Dermis microvascular lymphatic vessel endothelial cell (primary cell): ENCODE measurements at places on chromosomes 5 and 9. TPM values are rescaled to one million over a fixed set of nuclear protein-coding genes. Genes with fewer than 3 reads are reported as not detected.

- DNase-seq, result no peak
Observed at GRCh38 chr5:181044662-181045305, 4.7 kb downstream of the BTNL9 start.

The PARP8 gene
- 0.39 and 0.76 TPM in 2 replicates for total RNA-seq

DNA sequence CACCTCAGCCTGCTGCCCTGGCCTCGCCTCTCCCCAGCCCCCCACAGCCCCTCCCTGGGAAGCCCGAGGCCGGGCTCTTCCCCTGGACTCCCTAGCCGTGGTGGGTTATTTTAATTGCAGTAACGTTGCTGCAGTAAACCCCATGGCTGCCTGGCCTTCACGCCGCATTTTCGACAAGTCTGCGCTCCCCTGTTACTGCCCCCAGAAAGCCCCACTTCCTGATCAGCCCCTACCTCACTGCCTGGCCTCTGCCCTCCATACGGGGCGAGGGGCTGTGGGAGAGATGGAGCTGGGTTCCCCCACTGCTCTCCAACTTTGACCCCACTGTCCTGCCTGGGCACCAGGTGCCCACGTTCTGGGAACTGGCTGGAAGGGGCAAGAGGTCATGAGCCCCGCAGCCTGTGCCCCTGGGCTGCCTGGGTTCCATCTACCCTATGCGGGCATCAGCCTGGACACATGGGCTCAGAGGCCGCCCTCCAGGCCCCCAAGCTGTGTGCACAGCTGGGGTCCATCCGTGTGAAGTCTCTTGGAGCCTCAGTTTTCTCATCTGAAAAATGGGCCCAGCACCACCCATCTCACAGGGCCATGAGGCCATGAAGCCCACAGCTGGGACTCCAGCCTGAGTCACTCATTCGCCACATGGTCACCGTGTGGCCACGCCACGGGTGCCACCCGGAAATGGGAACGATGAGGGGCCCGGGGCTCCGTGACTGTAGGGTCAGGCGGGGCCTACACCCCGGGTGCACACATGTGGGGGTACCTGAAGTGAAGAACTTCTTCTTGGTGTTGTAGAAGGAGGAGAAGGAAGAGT is 11.5 kb downstream of the EGFL7 start:
- DNase-seq, result peak; percentile 78

DNA sequence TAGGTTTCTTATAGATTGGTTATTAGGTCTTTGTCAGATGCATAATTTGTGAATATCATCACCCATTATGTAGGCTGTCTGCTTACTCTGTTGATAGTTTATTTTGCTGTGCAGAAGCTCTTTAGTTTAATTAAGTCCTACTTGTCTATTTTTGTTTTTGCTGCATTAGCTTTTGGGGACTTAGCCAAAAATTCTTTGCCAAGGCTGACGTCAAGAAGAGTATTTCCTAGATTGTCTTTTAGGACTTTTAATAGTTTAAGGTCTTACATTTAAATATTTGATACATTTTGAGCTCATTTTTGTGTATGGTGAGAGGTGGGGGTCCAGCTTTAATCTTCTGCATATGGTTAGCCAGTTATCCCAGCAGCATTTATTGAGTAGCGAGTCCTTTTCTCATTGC is 24.8 kb upstream of the ANGPTL2 start:
- DNase-seq, result no peak

DNA sequence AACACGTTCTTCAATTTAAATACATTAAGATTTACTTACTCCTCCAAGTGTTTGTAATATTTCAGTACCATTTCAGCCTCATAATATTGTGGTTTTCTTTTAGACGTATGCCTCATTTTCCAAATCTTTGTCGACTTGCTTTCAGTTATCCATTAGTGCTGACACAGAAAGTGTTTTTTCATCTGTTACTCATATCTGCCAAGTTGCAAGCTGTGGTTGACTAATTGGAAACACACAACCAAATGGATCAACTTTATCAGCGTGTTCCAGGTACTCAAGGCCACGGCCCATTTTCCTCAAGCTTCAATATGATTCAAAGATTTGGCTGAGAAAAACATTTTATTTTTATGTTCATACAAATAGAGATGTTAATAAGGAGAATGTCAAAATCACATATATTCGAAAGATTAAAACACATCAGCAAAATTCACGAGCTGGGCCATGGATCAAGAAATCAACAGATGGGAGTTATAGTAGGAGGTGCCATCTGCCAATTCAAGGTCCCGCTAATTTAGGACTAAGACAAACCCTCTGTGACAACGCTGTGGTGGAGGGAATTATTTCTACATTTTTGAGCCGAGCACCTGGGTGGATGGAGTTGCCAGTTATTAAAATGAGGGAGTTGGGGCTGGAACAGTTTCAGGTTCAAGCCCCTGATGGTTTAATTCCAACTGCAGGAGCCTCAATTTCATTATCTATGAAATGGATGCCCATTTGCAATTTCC is 27.2 kb upstream of the CCNJL start:
- DNase-seq, result no peak

GRCh38 chr9:111484572-111484894 is 350 bp upstream of the ECPAS start:
- DNase-seq, result no peak

GRCh38 chr9:132150256-132150655 is 11.6 kb upstream of the NTNG2 start:
- no peak for DNase-seq

The NUTM2G gene
- not detected in 2 replicates for total RNA-seq

The ARSI gene
- under 0.01 TPM in 1 of 2 replicates, not detected in the other for total RNA-seq

The ITK gene
- total RNA-seq, result not detected in 2 replicates

The CARTPT gene
- total RNA-seq, result not detected in 2 replicates

DNA sequence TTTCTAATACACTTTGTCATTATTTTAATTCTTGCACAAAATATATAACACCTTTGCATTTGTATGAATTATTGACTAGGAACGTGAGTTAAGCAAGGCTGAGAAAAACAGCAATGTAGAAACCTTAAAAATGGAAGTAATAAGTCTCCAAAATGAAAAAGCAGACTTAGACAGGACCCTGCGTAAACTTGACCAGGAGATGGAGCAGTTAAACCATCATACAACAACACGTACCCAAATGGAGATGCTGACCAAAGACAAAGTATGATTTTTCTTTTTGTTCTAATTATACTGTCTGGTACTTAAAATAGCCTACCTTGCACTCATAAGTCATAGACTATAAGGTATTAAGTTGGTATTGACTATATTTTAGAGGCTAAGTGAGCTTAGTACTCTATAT is 34.4 kb downstream of the RAD50 start:
- peak; percentile 45 for DNase-seq

DNA sequence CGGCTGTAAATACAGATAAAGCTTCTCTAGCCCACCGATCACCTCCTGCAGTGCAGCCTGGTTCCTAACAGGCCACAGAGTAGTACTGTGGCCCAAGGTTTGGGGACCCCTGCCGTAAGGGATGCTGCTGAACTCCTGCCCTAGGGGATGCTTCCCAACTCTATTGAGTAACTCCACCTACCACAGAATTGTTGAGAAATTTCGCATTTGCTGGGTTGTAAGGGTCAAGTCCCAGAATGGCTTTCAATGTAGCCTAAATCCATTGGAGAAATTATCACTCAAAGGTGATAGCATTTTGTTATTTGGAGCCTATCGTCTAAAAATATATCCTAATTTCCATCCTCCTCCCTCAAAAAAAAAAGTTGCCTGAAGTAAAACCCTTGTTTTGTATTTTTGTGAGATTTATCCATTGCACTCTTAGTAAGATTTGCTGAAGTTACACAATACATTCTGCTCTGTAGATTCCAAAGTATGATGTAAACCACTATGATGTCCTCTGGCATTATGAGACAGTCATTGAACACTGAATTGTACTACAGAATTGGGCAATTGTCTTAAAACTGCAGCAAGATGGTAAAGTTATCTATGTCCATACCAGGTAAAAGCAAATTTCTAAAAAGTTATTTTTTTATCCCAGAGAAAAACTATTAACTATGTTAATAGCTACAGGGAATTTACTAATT is 14.0 kb downstream of the ACTBL2 start:
- DNase-seq, result no peak

The SLC34A3 gene
- total RNA-seq, result not detected in 2 replicates

The IRX1 gene
- not detected in 2 replicates for total RNA-seq

The SLC2A6 gene
- 19.7 and 24.4 TPM in 2 replicates for total RNA-seq

The SH3GLB2 gene
- total RNA-seq, result 23.2 and 30.6 TPM in 2 replicates

GRCh38 chr9:95626885-95627558 is 110.3 kb upstream of the PTCH1 start:
- DNase-seq, result peak; percentile 57

DNA sequence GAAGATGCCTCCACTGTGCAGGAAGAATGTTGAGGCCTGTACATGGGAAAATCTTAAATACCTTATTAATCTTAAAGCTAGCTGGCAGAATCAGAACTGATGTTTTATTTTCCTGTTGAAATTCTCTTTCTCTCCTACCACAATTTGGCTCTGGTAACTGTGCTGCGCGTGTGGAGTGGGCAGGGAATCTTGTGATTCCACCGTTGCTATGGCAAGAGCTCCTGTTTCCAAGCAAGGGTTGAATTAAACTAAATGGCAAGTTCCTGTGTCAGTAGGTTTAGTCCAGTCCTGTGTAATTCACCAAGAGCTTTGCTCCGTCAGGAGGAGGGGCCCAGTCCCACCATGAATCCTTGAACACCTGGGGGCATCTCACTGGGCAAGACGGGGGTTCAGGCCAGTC is 36.4 kb downstream of the NXNL2 start:
- no peak for DNase-seq

DNA sequence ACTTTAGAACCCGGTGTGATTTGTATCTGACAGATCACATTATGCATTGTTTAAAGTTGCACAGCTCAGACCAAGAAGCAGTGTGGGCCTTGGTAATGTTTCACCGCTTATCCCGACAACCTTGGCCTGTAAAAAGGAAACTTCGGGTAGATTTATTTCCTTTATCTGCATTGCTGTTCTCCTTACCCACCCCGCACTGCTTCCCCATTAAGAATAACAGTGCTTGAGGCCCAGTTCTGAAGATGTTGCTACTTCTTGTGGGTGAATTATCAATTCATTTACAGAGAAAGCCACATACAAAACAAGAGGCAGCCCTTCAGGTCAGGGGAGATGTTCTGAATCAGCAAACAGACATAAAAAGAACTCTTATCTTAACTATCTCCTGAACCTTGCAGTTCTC is 8.4 kb downstream of the SMARCA2 start:
- DNase-seq, result no peak

DNA sequence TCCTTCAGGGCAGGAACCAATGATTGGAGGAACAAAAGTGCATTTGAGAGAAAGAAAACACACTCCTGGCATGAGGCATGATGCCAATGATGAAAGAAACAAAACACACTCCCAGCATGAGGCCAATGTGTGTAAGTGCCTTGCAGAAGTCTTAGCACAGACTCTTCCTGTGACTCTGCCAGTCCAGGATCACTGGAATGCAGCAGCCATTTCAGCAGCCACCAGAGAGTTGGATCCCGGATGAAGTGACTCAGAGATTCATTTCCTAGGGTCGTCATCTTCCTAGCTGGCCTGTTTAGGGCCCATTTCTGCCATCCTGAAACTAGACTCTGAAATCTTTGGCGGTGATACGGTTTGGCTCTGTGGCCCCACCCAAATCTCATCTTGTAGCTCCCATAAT is 212.5 kb downstream of the CFAP90 start:
- DNase-seq, result peak; percentile 0

- no peak for DNase-seq
Observed at GRCh38 chr9:6224393-6225154, 9.0 kb downstream of the IL33 start.

The SPATA31C1 gene
- total RNA-seq, result not detected in 2 replicates

DNA sequence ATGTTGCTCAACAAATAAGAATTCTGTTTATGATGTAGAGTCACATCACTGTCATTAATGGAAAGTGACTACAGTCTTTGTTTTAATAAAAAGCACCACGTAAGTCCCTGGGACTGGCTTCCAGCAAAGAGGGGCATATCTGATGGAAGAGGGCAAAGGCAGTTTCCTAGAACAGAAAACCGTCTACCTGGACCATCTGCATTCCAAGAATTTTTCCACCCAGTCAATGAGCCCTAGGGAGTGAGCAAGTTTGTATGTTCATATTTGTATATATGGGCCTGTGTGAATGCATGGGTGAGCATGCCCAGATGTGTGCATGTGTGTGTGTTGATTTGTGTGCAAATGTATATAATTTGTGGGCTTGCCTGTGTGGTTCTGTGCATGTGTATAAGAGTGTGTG is 156.8 kb upstream of the SEMA6A start:
- DNase-seq, result no peak

GRCh38 chr5:112918679-112919078 is 3.3 kb downstream of the REEP5 start:
- DNase-seq, result no peak

DNA sequence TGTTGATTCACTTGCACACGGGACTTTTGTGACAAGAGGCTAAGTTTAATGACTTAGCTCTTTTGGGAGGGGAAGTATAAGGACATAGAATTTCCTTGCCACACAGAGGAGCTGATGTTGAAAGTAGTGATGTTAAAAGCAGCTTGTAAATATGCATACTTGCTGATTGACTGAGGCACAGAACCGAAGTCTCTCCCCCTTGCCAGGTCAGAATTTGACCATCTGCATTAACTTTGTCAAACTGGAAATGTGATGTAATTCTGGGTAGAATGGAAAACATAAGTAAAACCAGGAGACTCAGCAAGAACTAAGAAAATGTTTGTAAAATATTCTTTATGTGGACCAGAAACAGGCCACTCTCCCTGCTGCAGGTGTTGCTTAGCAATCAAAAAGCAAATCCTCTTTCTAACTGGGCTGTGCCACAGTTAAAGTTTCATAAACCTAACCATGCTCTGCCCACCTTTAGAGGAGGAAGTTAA is 284.2 kb downstream of the NR3C1 start:
- no peak for DNase-seq

The CA9 gene
- total RNA-seq, result 0.13 TPM in 2 replicates

The SLC2A8 gene
- 5.9 and 10.2 TPM in 2 replicates for total RNA-seq

DNA sequence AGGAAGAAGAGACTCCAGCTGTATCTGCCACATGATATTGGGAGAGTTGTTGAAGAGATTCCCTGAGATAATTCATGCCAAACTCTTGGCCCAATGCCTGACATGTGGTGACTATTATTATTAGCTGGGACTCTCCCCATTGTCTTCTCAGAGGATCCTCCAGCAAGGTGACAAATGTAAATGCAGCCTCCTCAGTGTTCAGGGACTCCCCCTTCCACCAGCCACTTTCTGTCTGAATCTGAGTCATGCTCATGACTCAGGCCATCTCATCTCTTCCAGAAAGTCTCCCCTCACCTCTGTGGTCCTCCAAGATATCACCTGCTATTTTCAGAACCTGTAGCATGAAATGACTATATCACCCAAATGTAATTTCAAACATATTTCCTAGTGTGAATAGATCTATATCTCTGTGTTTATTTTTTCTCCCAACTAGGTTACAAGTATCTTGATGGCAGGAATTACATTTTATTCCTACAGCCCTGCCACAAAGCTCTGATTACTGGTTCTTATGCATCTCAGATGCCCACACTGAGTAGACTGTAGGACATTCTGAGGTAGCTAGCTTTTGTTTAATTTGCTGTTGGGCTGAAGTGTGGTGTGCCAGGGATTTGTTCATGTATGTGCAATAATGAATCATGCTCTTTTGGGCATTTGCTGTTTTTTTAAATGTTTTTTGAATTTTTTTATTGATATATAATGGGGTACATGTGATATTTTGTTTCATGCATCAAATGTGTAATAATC is 126.6 kb upstream of the IL12B start:
- no peak for DNase-seq

- no peak for DNase-seq
Observed at GRCh38 chr5:61283471-61283870, 48.6 kb upstream of the ZSWIM6 start.
